ENCODE measurements at places on chromosomes 1 and 21.

GRCh38 chr1:5660141-5660935, 331.9 kb downstream of the NPHP4 start:
- no peak for DNase-seq

GRCh38 chr1:82562448-82562847, 761.7 kb downstream of the ADGRL2 start:
- DNase-seq: no peak

DNA sequence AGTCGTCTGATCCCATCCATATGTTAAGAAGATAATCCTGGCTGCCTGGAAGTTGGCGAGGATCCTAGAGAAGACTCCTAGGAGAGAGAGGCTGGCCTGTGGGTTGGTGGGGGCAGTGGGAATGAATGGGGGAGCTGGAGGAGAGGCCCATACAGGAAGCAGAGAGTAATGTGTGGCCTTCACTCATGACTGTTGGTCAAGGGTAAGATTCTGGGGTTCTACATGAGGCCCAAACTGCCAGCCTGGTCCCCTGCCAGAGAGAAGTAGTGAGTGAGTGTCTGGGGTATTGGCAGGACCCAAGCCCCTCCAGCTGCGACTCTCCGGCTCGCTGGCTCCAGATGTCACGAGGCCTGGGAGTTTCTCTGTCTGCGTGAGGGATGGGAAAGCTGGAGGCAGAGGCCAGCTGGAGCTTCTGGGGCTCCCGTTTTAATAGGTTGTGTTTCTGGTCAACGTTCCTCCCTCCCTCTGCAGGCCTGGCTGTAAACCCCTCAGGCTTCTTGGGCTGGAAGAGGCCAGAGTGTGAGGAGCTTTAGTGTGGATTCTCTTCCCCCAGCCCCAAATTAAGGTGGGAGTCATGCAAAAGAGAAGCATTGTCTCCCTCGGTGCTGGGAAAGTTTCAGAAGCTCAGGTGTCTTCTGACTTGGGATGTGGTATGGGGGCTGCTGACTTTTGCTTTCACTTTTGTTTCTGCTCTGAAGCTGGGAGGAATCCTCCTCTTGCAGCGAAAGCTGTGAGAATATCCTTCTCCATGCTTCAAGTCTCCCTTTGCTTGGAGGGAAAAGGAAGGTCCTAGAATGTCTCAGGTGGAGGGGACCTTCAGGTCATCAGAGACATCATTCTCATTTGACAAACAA, 2.6 kb downstream of the TMEM51 start:
- no peak for DNase-seq

DNA sequence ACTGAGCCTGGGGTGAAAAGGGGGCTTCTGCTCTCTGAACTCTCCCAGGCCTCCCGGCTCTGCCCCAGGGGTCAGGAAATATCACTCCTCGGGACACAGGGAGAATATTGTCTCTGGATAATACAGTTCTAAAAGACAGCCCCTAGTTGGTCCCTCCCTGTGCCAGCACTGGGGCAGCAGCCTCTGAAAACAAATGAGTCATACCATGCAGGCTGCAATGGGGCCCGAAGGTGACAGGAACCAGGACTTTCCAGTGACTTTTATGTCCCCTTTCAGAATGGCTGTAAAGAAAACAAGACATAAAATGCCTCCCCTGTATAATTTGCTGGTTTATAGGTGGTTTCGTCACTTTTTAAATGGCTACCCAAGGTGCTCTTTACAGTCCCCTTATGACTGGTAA, 360.0 kb downstream of the NPHP4 start:
- DNase-seq: no peak

- DNase-seq: no peak
These were observed 357.7 kb downstream of the TTLL7 start for GRCh38 chr1:83641206-83641658.

DNA sequence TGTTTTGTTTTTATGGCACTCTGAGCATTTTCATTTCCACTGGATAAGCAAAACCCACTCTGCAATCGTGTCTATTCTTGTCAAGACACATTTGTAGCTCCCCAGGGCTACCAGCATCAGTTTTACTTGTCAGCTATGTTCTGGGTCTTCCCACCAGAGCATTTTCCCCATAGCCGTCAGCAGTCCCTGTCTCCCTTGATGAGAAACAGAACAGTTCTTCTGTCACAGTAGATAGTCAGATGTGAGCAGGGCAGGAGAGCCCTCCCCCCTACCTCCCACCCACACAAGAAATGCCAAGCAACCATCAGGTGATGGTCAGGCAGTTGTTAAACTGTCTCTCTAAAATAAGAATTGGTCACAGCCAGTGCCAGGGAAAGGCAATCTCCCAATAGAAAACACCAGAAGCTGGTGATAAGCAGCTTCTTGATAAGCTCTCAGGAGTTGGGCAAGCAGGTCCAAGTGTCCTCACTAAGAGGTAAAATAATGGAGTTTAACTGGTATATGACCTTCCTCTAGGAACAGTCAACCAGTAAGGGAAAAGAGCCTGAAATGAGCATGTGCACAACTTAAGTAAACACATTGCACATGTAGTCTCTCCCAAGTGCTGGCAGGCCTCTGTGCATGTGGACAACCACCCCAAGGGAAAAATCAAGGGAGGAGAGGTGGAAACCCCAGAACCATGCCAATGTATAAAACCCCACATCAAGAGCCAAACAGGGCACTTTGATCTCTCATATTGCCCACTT, 208.2 kb downstream of the S1PR1 start:
- no peak for DNase-seq

DNA sequence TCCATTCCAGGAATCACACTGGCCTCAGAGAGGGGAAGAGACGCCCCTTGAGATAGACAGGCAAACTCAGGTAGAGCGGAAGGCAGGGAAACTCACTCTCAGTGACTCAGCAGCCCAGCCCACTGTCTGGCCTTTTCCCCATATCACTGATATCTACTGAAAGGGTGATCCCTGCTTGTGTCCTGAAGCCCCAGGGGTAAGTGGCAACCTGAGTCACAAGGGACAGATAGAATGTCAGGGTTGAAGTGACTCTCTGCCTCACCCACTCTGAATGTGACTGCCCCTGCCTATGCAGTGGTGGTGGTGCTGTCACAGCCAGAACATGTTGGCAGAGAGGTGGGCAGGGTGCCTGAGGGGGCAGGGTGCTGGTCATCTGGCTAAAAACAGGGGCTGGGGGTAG, 157.5 kb upstream of the FGGY start:
- DNase-seq: no peak

GRCh38 chr1:221897321-221897721, 155.4 kb upstream of the DUSP10 start:
- no peak for DNase-seq

DNA sequence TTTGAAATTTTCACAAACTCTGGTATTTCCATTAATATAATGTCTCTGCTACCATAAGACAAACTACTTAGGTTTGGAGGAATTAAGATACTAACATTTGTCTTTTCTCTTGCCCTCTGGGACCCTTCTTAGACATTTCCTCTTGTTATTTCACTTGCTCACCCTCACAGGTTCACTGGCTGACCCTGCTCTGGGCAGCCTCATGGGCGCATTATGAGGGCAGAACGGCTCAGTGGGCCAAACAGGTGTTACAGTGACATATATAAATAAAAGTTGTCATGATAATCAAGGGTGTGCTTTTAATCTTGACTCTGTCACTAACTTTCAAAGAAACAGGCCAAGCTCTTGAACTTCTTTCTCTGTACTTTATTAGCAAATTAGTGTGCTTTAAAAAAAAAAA, 46.5 kb downstream of the ZNHIT6 start:
- no peak for DNase-seq

GRCh38 chr1:113242481-113242880, 147.8 kb upstream of the MAGI3 start:
- no peak for DNase-seq

- DNase-seq: no peak
These were observed 258.1 kb downstream of the GRIK3 start for GRCh38 chr1:36776256-36776655.

DNA sequence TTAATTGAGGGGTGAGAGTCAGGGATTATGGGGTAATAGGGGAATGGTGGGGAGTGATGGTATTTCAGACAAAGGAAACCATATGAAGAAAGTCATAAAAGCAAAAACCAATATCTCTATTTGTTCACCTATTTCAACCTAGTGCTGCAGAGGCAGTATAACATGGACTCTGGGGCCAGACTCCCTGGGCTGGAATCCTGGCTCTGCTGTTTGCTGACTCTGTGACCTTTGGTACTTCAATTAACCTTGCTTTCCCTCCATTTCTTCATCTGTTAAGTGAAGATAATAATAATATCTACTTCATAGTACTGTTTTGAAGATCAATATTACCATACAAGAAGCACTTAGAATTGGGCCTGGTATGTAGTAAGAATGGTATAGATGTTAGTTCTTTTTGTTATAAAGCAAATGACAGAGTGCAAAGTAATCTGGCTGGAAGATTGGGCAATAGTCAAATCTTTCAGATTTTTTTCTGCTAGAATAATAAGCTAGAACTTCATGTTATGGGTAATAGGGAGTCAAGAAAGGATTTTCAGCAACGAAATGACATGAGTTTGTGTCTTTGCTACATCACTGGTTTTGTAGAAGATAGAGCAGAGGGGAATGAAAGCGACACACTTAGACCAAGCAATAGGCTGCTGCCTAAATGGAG, 9.0 kb downstream of the EPHX4 start:
- DNase-seq: no peak

- DNase-seq: no peak
These were observed 15.7 kb downstream of the TCEA3 start for GRCh38 chr1:23408797-23409290.

DNA sequence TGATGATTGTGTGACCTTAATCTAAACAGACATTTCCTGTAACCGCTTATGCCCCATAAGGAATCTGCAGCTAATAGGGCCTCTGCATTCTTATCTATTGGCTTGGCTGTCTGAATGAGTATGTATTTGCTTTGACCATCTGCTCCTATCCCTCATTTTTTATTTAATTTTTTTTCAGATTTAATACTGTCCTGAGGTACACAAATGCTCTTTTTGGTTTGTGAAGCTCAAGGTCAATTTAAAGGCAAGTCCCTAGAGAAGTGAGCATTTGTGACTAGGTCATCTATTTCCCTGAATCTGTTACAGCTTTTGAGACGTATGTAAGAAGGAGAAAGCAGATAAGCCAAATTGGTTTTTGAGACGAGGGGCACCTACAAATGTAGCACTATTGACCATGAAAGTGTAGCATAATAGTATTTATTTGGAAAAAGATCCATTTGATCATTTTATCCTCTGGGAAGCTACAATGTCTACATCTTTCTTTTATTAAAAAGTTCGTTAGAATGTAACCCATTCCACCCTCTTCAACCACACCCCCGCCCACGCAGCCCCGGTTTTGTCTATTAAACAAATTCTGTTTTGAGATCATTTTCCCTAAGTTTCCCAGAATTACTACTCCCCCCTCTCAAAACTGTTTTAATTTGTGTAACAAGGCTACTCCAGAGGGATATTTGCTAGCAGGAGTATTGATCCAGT, 69.2 kb upstream of the HSPA13 start:
- no peak for DNase-seq

DNA sequence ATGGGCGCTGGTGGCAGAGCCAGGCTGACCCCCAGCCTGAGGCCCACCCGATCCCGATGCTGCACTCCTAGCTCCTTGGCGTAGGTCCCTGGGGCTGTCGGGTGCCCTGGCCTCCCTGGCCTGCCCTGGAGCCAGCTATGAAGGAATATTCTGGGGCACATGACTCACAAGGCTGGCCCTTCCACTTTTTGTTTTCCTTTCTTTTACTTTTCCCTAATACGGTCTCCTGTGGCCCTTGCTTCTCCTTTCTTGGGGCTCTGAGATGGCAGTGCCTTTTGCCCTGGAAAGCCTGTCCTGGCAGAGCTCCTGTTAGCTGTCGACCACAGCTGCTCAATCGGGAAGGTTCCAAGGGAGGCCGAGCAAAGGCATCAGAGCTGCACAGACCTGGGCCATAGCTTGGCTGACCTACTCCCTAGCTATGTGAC, 22.1 kb downstream of the ARHGEF10L start:
- DNase-seq: no peak

DNA sequence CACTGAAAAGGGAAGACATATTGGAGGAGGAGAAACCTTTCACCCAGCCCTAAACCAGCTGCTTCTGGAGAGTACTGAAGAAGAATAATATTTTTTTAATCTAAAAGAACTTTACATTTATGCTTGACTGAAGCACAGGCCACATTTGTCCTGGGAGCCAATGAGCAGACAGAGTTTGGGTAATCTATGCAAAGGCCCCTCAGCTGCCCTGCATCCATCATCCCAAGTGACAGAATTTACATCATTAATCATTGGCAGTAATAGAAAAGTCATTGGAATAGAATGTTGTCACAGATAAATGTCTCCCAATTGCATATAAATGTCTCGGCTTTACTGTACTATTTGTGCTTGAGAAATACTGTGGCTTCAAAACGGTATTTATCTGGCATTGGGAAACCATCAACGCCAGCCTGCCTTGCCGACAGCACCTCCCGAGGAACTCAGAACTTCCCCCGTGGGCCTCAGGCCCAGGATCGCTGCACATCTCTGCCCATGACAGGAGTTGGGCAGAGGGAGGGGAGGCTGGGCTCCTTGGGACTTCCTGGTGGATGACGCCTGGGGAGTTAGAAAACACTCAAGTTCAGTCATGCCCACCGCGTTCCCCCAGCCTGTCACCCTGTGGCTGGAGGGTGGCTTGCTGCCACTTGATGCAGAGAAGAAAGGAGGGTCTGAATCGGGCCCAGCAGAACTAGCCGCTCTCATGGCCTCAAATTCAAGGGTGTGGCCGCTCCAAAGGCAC, 133.1 kb downstream of the CAMTA1 start:
- DNase-seq: no peak

GRCh38 chr21:26842974-26843932, 2.0 kb downstream of the ADAMTS1 start:
- no peak for DNase-seq

DNA sequence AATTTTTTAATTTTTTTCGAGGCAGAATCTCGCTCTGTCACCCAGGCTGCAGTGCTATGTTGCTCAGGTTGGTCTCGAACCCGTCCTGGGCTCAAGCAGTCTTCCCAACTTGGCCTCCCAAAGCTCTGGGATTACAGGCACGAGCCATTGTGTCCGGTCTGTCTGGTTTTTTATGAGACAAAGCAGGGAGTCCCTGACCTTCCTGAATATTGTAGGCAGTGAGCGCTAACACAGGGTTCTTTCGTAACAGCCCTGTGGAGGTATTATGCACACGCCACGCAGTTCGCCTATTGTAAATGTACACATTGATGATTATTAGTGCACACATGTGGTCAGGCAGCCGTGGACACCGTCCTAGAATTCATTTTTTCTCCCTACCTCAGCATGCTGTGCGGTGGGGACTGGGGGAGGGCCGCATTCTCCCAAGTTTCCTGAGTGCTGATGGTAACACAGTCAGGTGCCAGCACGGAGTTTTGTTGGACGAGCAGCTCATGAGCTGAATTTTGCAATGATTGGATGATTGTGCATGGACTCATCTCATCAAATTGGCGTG, 19.6 kb downstream of the SPSB1 start:
- DNase-seq: no peak

DNA sequence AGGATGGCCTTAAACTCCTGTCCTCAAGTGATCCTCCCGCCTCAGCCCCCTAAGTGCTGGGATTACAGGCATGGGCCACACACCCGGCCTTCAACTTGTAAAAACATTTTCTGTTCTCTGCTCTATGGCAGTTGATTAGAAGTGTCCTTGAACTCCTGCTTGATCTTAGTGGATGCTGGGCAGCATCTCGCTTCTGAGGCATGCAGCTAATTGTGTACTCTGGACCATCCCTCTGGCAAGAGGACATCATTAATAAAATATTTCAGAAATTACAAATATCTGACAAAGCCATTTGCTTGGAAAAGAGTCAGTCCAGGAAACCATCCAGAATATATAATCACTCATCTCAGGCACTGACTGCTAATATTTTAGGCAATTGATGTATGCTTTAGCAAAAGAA, 8.1 kb downstream of the NGF start:
- DNase-seq: no peak

Measured in stimulated activated CD8-positive, alpha-beta memory T cell treated with anti-CD3 and anti-CD28 coated beads, Interleukin-15, amount 100 ng/mL, for 4 hours (primary cell).